Left cardiac atrium (tissue), 4 donors: ENCODE measurements at places on chromosomes 13 and 19. TPM values are rescaled to one million over a fixed set of nuclear protein-coding genes. Genes with fewer than 3 reads are reported as not detected.

ZNF442 gene
- 2.9 TPM for total RNA-seq

SWSAP1 gene
- 1.5 TPM for total RNA-seq

DNA sequence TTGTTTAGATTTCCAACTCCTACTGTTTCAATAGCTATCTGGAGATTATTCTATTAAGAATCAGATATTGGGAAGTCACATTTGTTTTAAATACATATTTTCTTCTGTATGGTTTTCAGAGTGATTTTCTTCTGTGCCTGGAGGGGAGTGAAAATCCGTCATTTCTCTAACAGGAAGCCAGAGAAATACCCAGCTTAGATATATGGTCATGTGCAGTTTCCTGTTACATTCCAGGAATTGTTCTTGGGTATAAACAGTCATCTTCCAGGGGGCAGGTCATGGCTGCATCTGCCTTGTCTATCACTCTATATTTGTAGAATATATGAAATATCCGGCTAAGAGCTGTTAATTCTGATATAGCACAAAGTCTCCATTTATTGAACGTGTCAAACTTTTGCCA, 77.5 kb upstream of the MIR17HG start:
- no peak for DNase-seq

- DNase-seq, result no peak
Observed at GRCh38 chr13:76968041-76968440, 19.7 kb downstream of the ACOD1 start.
